ENCODE measurements at places on chromosomes 5 and 9.
A peak's percentile ranks its signal among the peaks of the same experiment; 100 is the strongest.

GRCh38 chr5:142106061-142106460 lies 2.5 kb upstream of the NDFIP1 start:
- DNase-seq: no peak

GRCh38 chr9:14797435-14797834 lies 74.9 kb upstream of the CER1 start:
- no peak for DNase-seq

- DNase-seq: no peak
These were observed 2.8 kb downstream of the ZNF608 start for GRCh38 chr5:124743602-124744169.

DNA sequence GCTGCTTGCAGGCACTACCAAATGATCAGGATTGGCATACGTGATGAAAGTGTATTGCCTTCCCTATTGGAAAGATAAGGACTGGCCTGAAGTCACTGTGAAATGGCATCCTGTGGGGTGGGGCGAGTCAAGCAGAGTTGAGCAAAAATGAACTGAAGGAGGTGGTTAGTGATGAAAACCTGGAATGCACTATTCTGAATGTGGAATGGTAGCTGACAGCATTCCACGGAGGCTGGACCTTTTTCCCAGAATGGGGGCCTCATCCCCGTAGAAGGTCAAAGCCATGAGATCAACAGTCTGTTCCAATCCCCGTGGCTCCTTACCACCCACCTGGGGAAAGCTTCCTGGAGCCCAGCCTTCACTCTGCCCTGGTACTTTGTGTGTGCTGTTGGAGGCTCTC lies 37.7 kb downstream of the ASS1 start:
- DNase-seq: no peak

DNA sequence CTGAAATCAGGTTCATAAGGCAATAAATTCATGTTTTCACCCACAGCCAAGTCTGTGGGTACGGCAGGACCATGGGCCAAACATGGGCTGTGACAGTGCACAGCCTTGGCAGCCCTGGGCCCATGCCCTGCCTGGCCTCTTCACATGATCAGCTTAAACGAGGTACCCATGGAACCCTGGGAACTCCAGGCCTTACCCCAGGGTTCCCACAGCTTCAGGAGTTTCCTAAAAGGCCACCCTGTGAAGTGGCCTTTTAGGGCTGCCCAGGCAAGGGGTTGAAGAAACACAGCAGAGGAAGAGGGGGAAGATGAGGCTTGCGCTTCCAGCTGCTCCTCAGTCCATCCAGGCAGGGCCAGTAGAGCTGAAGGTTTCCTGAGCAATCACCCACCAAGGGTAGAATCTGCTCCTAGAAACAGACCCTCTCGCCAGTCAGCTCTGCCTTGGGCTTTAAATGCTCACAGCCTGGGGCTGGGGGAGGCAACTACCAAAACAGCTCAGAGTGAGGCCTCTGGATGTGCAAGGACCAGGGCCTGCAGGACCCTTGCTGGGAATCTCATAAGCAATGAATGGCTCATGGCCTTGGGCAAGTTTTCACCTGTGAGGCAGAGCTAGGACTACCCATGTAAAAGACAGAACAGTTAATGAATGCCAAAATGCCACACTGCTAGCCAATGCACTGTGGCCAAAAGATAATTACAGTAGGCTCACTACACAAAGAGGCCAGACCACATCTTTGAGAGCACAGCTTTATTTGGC lies 79.3 kb upstream of the LRRTM2 start:
- DNase-seq: no peak

DNA sequence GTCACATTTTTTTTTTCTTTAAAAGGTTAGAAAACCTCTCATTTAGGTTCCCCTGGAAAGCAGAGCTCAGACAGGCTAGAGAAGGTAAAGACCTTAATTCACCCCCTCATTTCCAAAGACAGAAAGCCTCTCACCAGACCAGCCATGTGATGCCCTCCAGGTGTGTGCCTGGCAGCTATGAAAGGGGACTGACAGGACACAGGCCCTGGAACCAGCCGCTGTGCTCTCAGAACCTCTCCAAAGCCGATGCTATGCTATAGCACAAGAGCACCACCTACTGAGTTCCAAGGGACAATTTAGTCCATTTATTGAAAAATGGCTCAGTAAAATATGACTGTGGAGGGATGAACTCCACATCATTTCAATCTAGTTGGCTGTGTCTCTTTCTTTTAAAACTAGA lies 48.8 kb downstream of the FANCC start:
- DNase-seq: no peak

GRCh38 chr5:168914491-168914890 lies 335.3 kb upstream of the PANK3 start:
- no peak for DNase-seq

- no peak for DNase-seq
These were observed 63.8 kb upstream of the PPARGC1B start for GRCh38 chr5:149666212-149666852.

GRCh38 chr5:157602505-157602904 lies 26.9 kb upstream of the ADAM19 start:
- peak; percentile 20 for DNase-seq

- no peak for DNase-seq
These were observed 76.3 kb downstream of the CACNA1B start for GRCh38 chr9:137953683-137954438.

- DNase-seq: no peak
These were observed 198.5 kb upstream of the PTGER4 start for GRCh38 chr5:40481241-40481640.

GRCh38 chr5:51622161-51622790 lies 239.0 kb downstream of the ISL1 start:
- DNase-seq: no peak

GRCh38 chr9:120735415-120736126 lies 21.3 kb upstream of the MEGF9 start:
- no peak for DNase-seq

- DNase-seq: no peak
These were observed 231.5 kb downstream of the DOCK8 start for GRCh38 chr9:446074-446699.

GRCh38 chr5:1777281-1778137 lies 22.1 kb downstream of the MRPL36 start:
- no peak for DNase-seq

DNA sequence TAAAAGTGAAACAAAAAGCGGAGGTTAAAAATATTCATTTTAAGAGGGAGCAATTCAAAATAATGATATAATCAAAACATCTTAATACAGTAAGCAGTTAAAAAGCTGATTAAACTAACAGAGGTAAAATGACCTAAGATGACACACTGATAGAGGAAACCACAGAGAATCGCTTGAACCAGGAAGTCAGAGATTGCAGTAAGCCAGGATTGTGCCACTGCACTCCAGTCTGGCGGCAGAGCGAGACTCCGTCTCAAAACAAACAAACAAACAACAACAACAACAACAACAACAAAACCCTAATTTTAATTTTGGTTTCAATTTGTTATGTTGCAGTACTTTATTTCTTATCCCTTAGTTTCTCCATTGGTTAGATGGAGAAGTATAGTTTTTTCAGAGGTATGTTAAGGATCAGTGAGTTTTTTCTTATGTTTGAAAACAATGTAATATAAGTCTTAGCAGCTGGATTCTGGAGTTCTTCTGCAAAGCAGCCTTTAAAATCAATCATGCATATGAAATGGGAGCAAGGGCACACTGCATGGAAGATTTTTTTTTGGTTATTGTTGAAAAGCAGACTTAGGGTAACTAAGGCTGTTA lies 58.5 kb downstream of the MLANA start:
- DNase-seq: no peak

- DNase-seq: no peak
These were observed 987 bp downstream of the FBXW5 start for GRCh38 chr9:136943291-136944211.

- DNase-seq: no peak
These were observed 102.4 kb upstream of the SMC2 start for GRCh38 chr9:103991698-103992097.

DNA sequence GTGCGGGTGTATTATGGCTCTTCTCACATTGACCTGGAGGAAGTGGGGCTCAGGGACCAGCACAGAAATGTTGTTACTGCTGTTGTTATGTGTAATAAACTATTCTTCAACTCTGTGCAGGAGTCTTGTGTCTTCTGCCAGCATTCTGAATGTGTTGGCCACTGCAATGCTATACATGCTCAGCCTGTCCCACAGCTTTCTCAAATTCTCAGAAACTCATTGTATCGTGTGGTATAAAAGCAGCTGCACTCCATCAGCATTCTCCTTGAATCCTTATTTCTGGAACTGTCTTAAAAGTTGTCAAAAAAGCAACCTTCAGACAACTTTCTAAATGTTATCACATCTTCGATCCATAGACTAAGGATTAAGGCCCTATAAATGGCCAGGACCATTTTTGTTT lies 72.0 kb downstream of the ZNF474 start:
- no peak for DNase-seq

GRCh38 chr9:88831713-88832407 lies 159.4 kb upstream of the S1PR3 start:
- DNase-seq: no peak

- no peak for DNase-seq
These were observed 62.9 kb downstream of the GCNT1 start for GRCh38 chr9:76521906-76522305.

- DNase-seq: no peak
These were observed 20.7 kb upstream of the MOCS2 start for GRCh38 chr5:53130266-53130665.

- DNase-seq: no peak
These were observed 171.9 kb downstream of the PAM start for GRCh38 chr5:102927007-102927406.
